ENCODE measurements at places on chromosomes 6 and 20. TPM values are rescaled to one million over a fixed set of nuclear protein-coding genes. Genes with fewer than 3 reads are reported as not detected.

- DNase-seq, result no peak
Observed at GRCh38 chr20:8454137-8454712, 322.2 kb downstream of the PLCB1 start.

DNA sequence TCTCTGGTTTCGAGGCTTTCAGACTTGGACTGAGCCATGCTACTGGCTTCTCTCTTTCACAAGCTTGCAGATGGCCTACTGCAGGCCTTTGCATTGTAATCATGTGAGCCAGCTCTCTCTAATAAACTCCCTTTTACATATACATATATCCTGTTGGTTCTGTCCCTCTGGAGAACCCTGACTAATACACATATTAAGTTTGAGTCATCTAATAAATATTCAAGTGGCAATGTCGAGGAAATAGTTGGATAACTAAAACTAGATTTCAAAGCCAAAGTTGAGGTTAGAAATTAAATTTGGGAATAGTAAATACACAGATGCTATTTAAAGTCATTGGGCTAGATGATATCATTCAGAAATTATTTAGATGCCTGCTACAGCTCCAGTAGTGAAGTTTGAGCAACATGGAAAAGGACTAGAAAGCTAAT, 1343.4 kb downstream of the GRIK2 start:
- no peak for DNase-seq

DNA sequence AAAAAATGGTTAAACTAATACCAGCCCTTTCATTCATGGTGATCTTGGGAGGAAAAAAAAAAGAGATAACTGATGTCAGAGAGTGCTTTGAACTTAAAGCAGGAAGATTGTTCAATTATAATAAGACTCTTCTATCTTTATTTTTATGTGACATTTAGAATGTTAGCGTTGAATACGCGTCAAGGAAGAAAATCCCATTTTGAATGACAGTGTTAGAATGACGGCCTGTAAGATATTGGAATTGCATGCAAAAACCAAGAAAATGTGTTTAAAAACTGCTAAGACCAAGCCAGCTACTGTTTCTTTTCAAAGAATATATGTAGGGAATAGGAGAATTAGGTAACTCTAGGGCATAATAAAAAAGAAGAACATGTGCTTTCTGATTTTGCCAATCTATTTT, 123.0 kb downstream of the CARMIL1 start:
- no peak for DNase-seq

DNA sequence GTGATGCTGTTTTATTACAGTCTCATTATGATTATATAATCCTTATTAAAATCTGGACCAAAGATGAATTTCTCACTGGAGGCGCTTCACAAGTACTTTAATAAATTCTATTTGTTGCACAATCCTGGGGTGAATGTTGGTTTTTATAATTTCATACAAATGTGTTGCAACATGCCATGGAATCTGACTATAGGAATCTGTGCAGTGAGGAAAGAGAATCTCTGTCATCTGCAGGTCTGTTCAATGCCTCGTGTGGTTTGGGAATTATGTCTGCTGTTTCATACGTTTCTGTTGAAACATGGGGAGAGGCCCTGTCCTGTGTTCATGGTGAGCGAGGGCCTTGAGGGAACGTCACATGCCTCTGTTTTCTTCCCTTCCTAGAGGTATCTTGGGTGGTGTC, 277.3 kb downstream of the CDH4 start:
- no peak for DNase-seq

DNA sequence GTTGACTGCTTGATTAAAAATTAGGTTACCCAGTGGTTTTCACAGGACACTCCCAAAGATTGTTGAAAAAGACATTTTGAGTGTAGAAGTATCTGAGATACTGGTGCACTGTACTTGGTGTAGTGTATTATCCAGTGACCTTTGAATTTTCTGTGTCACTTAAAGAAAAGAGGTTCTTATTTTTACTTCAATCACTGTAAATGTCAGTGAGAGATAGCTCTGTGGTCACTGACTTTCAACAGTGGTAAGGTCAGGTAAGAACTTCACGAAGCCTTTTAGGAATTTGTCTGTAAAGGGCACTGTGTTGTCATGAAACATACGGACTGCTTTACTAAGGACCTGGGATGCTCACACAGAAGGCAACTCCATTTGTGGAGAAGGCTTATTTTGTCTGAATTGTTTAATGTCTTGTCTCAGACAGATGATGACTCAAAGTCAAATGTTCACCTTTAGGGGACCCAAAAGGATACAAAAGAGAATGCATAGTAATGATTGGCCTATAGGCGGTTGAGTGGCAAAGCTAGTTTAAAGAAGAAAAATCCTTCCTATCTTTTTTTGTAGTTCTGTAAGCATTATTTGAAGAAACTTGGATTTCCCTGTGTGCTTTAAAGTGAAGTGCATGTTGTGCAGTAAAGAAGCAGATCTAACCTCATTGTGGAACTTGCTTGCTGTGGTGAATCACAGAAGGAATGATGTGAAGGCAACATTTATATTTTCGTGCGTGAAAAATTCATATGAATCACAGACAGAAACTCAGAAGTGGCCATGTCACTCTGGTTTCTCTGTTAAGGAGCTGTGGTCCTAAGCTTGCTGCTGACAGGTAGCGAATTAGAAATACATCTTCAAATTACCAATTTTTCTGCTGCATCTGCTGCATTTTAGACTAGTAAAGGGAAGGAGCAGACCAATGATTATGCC, 47.3 kb downstream of the ZFAND3 start:
- DNase-seq, result no peak

- no peak for DNase-seq
Observed at GRCh38 chr20:8536262-8536618, 404.2 kb downstream of the PLCB1 start.

DNA sequence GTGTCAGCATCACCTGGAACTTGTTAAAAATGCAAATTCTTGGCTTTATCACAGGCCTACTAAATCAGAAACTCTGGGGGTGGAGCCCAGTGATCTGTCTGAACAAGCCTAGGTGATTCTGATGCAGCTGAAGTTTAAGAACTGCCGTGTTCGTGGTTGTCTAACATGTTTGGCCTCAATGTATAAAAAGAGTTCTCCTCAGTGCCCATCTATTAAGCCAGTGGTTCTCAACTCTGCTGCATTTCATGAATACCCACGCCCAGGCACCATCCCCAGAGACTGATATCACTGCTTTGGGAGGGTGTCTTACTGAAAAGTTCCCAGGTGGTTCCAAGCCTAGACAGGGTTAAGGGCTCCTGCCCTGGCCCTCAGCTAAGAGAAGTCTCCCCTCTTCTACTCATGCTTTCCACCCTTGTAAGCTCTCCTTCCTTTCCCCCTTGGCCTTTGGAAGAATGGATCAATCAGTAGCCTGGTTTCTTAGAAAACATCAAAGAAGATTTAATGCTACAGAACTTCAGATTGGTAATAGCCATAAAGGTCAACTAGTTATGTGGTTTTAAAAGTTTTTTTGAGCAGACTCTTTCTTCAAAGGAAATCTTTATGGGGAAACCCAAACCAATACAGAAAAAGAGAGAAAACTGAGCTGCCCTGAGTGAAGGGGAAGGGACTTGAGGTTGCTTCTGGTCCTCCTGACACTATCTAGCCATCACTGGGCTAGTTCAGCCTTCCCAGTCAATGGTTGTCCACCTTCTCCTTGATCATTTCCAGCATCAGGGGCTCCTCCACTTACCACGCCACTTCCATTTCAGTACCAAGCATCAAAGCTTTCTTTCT, 38.9 kb upstream of the TNFAIP3 start:
- no peak for DNase-seq

DNA sequence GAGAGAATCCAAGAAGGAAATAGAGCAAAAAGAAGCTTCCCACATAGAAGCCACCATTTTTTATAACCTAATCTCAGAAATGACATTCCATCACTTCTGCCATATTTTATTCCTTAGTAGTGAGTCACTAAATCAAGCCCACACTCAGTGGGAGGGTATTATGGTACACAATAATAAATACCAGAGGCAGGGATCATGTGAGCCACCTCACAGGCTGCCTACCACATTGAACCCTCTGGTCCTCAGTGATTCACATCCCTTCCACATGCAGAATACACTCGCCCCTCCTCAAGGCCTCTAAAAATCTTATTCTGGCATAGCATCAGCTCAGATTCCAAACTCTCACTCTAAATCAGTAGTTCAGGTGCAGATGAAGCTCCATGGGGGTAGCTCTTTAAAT, 49.4 kb downstream of the TMC2 start:
- DNase-seq, result no peak

DNA sequence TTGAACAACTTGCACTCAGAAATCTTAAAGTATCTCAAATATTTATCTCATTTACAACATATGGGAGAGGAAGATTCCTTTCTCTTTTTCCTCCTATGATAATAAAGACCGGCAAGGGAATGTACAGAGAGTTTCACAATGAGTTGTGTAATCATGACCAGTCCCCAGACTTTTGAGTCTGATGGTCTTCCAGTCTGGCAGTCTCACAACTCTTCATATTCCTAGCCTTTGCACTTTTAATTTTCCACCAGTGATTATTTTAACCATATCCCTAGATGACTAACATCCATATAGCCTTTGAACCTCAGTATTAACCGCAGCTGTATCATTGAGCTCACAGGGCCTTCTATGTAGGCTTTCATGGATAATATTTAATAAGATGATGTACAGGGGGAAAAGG, 278.5 kb downstream of the KHDC1L start:
- DNase-seq, result no peak

- peak; percentile 90 for DNase-seq
Observed at GRCh38 chr20:39048000-39048696, 86.0 kb downstream of the DHX35 start.

DNA sequence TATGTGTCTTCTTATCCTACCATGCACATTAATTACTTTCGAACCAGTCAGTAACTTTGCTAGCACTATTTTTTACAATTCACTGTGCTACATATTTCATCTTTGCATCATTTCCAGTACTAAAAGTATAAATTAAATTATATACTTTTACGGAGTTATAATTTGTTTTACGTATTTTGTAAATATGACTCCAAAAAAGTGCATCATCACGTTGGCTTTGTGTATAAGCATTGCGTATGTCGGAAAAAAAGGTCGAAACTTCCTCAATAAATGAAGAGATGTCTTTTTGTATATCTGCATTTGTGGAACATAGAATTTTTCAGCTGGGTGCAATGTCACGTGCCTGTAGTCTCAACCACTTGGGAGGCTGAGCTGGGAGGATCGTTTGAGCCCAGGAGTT, 52.0 kb downstream of the USP49 start:
- no peak for DNase-seq

DNA sequence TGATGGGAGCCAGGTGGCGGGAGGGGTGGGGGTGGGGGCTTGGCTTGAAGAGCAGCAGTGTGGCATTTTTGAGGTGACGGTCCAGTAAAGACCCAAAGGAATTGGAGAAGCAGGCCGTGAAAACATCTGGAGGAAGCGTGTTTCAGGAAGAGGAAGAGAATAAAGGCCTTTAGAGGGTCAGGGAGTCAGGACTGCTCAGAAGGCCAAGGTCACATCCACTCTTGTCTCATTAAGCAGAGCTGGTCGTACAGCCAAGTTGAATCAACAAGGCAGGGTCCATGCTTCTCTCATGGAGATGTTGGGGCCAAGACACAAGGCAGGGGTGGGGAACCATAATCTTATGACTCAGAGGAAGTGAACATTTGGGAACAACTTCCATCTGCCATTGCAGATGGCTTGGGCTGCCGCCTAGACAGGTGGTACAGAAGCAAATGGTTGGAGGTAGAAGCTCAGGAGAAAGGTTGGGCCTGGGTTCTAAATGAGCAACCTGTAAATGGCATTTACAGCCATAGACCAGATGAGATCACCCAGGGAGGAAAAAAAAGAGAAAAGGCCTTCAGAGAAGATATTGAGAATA, 179.6 kb downstream of the TTLL2 start:
- no peak for DNase-seq

DNA sequence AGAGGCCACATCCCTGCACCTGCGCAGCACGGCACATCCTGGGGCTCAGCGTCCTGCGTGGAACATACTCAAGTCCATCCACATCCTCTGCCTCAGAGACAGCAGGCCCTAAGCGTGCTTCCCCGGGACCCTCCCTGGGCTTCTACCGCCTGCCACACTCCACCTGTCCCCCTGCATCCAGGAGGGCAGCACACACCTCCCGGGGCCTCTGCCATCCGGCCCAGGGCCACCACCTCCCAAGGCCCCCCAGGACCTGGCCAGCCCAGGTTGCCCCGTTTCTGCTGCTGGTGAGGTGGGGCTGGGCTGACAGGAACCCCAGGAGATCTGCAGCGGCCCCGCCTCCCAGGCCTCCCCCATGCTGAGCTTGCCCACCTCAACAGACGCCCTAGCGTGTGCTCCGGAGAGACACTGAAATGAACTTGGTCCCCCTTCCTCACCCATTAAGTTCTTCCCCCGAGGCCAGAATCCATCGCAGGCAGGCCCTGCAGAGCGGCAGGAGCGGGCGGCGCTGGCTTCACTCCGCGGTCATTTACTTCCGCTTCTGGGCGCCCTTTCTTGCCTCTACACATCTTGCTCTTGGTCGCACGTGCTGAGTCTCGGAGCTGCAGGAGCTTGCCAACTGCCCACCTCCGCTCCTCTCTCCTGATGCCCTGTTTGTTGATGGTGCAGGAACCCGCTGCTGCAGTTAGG, 235.3 kb downstream of the TAF4 start:
- no peak for DNase-seq

GRCh38 chr6:152356662-152357061, 280.5 kb downstream of the SYNE1 start:
- DNase-seq, result no peak

- DNase-seq, result peak; percentile 9
Observed at GRCh38 chr6:41648921-41649320, 10.7 kb downstream of the MDFI start.

DNA sequence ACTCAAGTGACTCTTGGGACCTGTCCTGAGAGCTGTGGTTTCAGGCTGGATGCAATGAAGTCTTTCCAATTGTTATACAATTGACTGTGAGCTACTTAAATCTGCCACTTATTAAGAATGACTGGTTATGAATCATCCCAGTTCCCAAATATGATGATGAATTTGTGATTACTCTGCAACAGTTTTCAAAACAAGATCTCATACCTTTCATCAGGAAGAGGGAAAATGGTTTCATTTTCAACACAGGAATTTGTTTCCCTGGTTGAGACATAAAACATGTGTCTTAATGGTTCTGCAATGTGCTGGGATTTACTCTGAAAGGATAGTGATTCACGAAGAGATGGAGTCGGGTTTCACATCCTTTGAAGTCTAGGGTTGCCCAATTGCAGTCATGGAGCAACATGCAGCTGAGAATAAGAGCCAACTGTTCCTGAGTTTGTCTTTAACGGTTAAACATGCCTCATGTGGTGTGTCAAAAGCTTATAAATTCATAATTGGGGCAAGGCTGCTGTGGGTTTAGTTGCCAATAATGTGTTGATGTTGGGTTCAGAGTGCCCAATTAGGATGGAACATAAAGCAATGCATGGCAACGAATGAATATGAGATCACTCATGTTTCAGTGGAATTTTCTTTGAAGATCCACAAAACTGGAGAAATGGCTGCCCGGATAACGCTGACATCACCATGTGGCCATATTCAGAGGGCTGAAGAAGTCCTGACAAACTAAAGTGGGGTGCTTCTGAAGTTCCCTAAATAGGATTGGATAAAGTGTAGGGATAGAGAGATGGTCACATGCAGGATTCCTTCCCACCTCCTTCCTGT, 41.0 kb downstream of the CYP24A1 start:
- peak; percentile 81 for DNase-seq

TMEM14A gene
- 39.9 TPM for total RNA-seq

SASH1 gene
- total RNA-seq, result 41.7 TPM

CLDN20 gene
- total RNA-seq, result not detected

PNLDC1 gene
- 0.32 TPM for total RNA-seq

CST5 gene
- not detected for total RNA-seq

SUMO4 gene
- total RNA-seq, result 1.7 TPM

TRIM15 gene
- total RNA-seq, result 6.9 TPM

ATP6V1G2 gene
- 0.43 TPM for total RNA-seq

NNAT gene
- total RNA-seq, result not detected

WFDC2 gene
- 14.3 TPM for total RNA-seq

GNRH2 gene
- total RNA-seq, result not detected

HLA-G gene
- total RNA-seq, result 0.88 TPM

KIFC1 gene
- total RNA-seq, result 65.4 TPM
